Fibroblast of lung (primary cell): ENCODE measurements at places on chromosomes 7 and 10. TPM values are rescaled to one million over a fixed set of nuclear protein-coding genes. Genes with fewer than 3 reads are reported as not detected.

DNA sequence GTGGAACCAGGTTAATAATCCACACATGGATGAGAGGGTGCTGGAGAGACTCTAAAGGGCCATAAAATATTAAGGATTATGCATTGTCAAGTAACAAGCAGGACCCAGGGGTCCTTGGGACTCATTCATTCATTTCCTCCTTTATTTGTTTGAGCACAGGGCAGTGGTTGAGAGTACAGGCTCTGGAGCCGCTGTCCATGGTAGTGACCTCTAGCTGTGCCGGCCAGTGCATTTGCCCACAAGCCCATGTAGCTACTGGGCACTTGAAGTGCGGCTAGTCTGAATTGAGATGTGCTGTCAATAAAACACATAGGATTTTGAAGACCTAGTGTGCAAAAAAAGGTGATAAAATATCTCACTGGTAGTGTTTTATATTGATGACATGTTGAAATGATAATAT lies 137.6 kb downstream of the C10orf105 start:
- no peaks in the 10 kb centered on the region for H3K36me3 ChIP-seq
- no peak overlapping the region for H3K27ac ChIP-seq
- H3K4me3 ChIP-seq, result no peak overlapping the region
- H3K4me1 ChIP-seq, result no peaks in the 10 kb centered on the region

DNA sequence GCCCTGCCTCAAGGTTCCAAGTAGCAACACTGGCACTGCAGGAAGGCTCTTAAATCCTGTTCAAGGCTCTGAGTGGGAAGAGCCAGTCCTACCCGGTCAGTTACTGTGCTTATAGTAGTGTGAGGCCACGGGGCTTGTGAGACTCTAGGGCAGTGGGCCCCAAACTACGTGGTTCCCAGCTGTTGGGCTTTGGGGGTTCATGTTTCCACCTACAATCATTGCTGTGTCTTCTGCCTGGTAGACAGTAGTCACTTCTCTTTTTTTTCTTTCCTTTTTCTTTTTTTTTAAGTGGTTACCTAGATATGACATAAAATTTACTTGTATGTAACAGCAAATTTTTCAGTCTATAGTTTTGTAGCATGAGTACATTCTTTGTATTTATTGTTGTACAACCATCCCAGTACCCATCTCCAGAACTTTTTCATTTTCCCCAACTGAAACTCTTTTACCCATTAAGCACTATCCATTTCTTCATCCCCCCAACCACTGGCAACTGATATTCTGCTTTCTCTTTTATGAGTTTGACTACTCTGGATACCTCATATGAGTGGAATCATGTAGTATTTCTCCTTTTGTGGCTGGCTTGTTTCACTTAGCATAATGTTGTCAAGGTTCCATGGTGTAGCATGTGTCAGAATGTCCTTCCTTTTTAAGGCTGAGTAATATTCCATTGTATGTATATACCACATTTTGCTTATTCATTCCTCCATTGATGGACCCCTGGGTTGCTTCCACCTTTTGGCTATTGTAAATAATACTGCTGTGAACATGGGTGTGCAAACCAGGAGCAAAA lies 7.7 kb downstream of the UBTD1 start:
- no peak overlapping the region for H3K27ac ChIP-seq
- no peaks in the 10 kb centered on the region for H3K4me1 ChIP-seq
- no peaks in the 10 kb centered on the region for H3K27me3 ChIP-seq
- no peak for DNase-seq
- no peaks in the 10 kb centered on the region for H3K36me3 ChIP-seq

- no peaks in the 10 kb centered on the region for H3K27me3 ChIP-seq
- H3K36me3 ChIP-seq, result no peaks in the 10 kb centered on the region
- H3K4me1 ChIP-seq, result peaks cover 2% of the 10 kb centered on the region
- H3K27ac ChIP-seq, result no peak overlapping the region
- H3K4me3 ChIP-seq, result no peak overlapping the region
- no peak for DNase-seq
Observed at GRCh38 chr10:33660329-33660728, 325.9 kb upstream of the NRP1 start.

GRCh38 chr10:102710609-102711008 lies 3.6 kb downstream of the ARL3 start:
- H3K4me3 ChIP-seq, result no peak overlapping the region
- H3K4me1 ChIP-seq, result peaks cover 14% of the 10 kb centered on the region
- no peaks in the 10 kb centered on the region for H3K27me3 ChIP-seq
- peak overlapping the region; percentile 69 for H3K27ac ChIP-seq

DNA sequence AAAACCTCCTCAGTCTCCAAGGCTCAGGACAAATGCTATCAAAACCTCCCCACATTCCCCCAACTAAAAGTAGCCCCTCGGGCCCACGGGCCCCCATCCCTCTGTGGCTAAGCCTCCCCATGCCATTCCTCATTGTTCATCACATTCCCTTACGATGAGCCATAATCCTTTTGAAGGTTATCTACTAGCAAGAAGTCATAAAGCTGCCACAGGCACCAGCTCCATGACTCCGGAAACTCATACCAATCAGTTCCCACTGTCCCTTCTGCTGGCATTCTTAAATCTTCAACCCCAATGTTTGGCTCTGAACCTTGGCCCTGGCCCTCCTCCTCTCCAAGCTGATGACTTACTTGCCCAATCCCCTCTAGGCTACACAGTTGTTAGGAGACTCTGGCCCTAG lies 19.4 kb upstream of the TM9SF3 start:
- H3K27me3 ChIP-seq, result peaks cover 2% of the 10 kb centered on the region
- H3K36me3 ChIP-seq, result no peaks in the 10 kb centered on the region
- DNase-seq, result no peak
- H3K4me1 ChIP-seq, result no peaks in the 10 kb centered on the region

GRCh38 chr10:89942217-89942616 lies 240.8 kb downstream of the KIF20B start:
- H3K4me3 ChIP-seq, result no peak overlapping the region
- H3K36me3 ChIP-seq, result no peaks in the 10 kb centered on the region

- H3K4me1 ChIP-seq, result no peaks in the 10 kb centered on the region
- no peak overlapping the region for H3K27ac ChIP-seq
- peaks cover 41% of the 10 kb centered on the region for H3K27me3 ChIP-seq
- no peak overlapping the region for H3K4me3 ChIP-seq
- no peaks in the 10 kb centered on the region for H3K36me3 ChIP-seq
- no peak for DNase-seq
Observed at GRCh38 chr10:70280099-70280498, 3.7 kb downstream of the NPFFR1 start.

GRCh38 chr7:27191161-27191731 lies 6.2 kb upstream of the HOXA11 start:
- peaks cover 83% of the 10 kb centered on the region for H3K27me3 ChIP-seq
- no peaks in the 10 kb centered on the region for H3K4me1 ChIP-seq
- no peaks in the 10 kb centered on the region for H3K36me3 ChIP-seq
- no peak for DNase-seq

- H3K27ac ChIP-seq, result no peak overlapping the region
- DNase-seq, result peak; percentile 71
- H3K27me3 ChIP-seq, result no peaks in the 10 kb centered on the region
- H3K36me3 ChIP-seq, result no peaks in the 10 kb centered on the region
- no peak overlapping the region for H3K4me3 ChIP-seq
Observed at GRCh38 chr7:1065585-1066241, 21.4 kb downstream of the GPR146 start.

GRCh38 chr7:77651575-77652162 lies 44.6 kb upstream of the RSBN1L start:
- H3K27me3 ChIP-seq, result no peaks in the 10 kb centered on the region
- H3K4me1 ChIP-seq, result peaks cover 4% of the 10 kb centered on the region
- no peak overlapping the region for H3K27ac ChIP-seq
- H3K4me3 ChIP-seq, result no peak overlapping the region
- peak; percentile 59 for DNase-seq
- H3K36me3 ChIP-seq, result no peaks in the 10 kb centered on the region

- no peaks in the 10 kb centered on the region for H3K4me1 ChIP-seq
- H3K27me3 ChIP-seq, result no peaks in the 10 kb centered on the region
- no peaks in the 10 kb centered on the region for H3K36me3 ChIP-seq
Observed at GRCh38 chr7:146539836-146540235, 423.2 kb downstream of the CNTNAP2 start.

GRCh38 chr10:94075506-94075905 lies 81.8 kb downstream of the PLCE1 start:
- no peaks in the 10 kb centered on the region for H3K4me1 ChIP-seq
- no peaks in the 10 kb centered on the region for H3K36me3 ChIP-seq
- H3K4me3 ChIP-seq, result no peak overlapping the region
- H3K27me3 ChIP-seq, result no peaks in the 10 kb centered on the region
- no peak overlapping the region for H3K27ac ChIP-seq

- no peaks in the 10 kb centered on the region for H3K36me3 ChIP-seq
- no peak overlapping the region for H3K4me3 ChIP-seq
- DNase-seq, result no peak
- no peaks in the 10 kb centered on the region for H3K4me1 ChIP-seq
- H3K27ac ChIP-seq, result no peak overlapping the region
Observed at GRCh38 chr10:44939691-44940401, 19.8 kb upstream of the RASSF4 start.

- H3K27ac ChIP-seq, result no peak overlapping the region
- H3K4me3 ChIP-seq, result no peak overlapping the region
- no peaks in the 10 kb centered on the region for H3K4me1 ChIP-seq
- peak; percentile 11 for DNase-seq
- H3K36me3 ChIP-seq, result no peaks in the 10 kb centered on the region
- H3K27me3 ChIP-seq, result no peaks in the 10 kb centered on the region
Observed at GRCh38 chr7:114212721-114213429, 201.7 kb upstream of the FOXP2 start.

- no peaks in the 10 kb centered on the region for H3K36me3 ChIP-seq
- no peak overlapping the region for H3K27ac ChIP-seq
- DNase-seq, result no peak
Observed at GRCh38 chr10:106440767-106441166, 723.7 kb downstream of the SORCS1 start.

- no peaks in the 10 kb centered on the region for H3K36me3 ChIP-seq
- H3K27ac ChIP-seq, result no peak overlapping the region
- DNase-seq, result no peak
- no peaks in the 10 kb centered on the region for H3K4me1 ChIP-seq
Observed at GRCh38 chr7:2093843-2094220, 138.9 kb downstream of the MAD1L1 start.

GRCh38 chr10:110699859-110700468 lies 55.8 kb downstream of the RBM20 start:
- no peak overlapping the region for H3K4me3 ChIP-seq
- no peaks in the 10 kb centered on the region for H3K4me1 ChIP-seq
- H3K36me3 ChIP-seq, result no peaks in the 10 kb centered on the region
- peaks cover 2% of the 10 kb centered on the region for H3K27me3 ChIP-seq

GRCh38 chr7:4188651-4189050 lies 493.4 kb upstream of the FOXK1 start:
- H3K36me3 ChIP-seq, result no peaks in the 10 kb centered on the region
- DNase-seq, result no peak
- no peaks in the 10 kb centered on the region for H3K4me1 ChIP-seq
- H3K27me3 ChIP-seq, result no peaks in the 10 kb centered on the region
- no peak overlapping the region for H3K27ac ChIP-seq
- no peak overlapping the region for H3K4me3 ChIP-seq

DNA sequence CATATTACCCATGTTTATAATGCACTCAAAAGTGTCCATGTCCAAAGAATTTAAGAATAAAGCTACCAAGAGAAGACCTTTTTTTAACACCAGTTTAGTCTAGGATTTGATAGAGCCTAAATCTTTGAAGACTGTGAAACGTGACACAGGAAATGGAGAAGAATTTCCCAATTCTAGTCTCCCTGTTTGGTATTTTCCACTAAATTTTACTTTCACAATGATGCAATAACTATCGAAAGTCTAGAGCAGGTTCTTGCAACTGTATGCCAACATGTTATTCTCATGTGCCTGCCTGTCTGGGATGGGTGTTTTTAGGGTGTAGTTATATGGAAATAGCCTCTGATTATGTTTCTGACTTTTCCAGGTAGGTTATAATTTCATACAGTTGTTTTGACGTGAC lies 6.9 kb upstream of the MXI1 start:
- no peak overlapping the region for H3K27ac ChIP-seq
- no peaks in the 10 kb centered on the region for H3K36me3 ChIP-seq
- no peak overlapping the region for H3K4me3 ChIP-seq
- no peaks in the 10 kb centered on the region for H3K4me1 ChIP-seq

- peak; percentile 60 for DNase-seq
- H3K4me1 ChIP-seq, result no peaks in the 10 kb centered on the region
- no peaks in the 10 kb centered on the region for H3K36me3 ChIP-seq
- no peaks in the 10 kb centered on the region for H3K27me3 ChIP-seq
- no peak within 1 kb of the TSS for H3K27ac ChIP-seq
- H3K4me3 ChIP-seq, result peak within 1 kb of the TSS; percentile 60
Observed at GRCh38 chr10:127196282-127197153, at the start of gene INSYN2A. TSS of gene INSYN2A (minus strand) at chr10:127196591. CDS start at chr10:127176395, 20,196 bp downstream.

GRCh38 chr7:105639667-105640493 lies 58.6 kb upstream of the EFCAB10 start:
- H3K27me3 ChIP-seq, result no peaks in the 10 kb centered on the region
- no peak overlapping the region for H3K4me3 ChIP-seq
- no peak for DNase-seq
- no peak overlapping the region for H3K27ac ChIP-seq
- H3K36me3 ChIP-seq, result peaks cover 2% of the 10 kb centered on the region

GRCh38 chr7:108132551-108133265 lies 2.5 kb upstream of the LAMB4 start:
- no peaks in the 10 kb centered on the region for H3K4me1 ChIP-seq
- no peaks in the 10 kb centered on the region for H3K36me3 ChIP-seq
- H3K4me3 ChIP-seq, result no peak overlapping the region
- no peaks in the 10 kb centered on the region for H3K27me3 ChIP-seq
- DNase-seq, result no peak
- H3K27ac ChIP-seq, result no peak overlapping the region

DNA sequence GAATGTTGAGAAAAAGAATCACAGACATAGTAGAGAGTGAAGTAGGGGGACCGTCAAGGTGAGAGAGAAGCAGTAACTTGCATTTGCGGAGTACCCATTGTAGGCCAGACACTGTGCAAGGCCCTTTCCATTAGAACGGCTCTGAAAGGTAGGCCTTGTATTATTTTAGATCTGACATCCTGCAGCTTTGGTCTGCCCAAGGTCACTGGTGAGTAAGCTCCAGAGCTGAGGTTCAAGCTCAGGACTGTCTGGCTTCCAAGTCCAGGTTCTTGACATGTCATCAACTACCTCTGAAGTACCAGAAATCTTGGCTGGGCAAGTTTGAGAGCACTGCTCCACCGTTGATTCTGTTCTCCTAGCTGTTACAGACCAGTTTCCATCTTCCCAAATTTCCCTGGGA lies 13.2 kb upstream of the EVX1 start:
- H3K36me3 ChIP-seq, result no peaks in the 10 kb centered on the region
- no peak overlapping the region for H3K4me3 ChIP-seq
- no peaks in the 10 kb centered on the region for H3K4me1 ChIP-seq
- no peak for DNase-seq

The CABCOCO1 gene
- 0.26 and 0.83 TPM in 2 replicates for total RNA-seq

The MYOZ1 gene
- 0.17 and 0.51 TPM in 2 replicates for total RNA-seq

The DOCK1 gene
- total RNA-seq, result 74.7 and 91.0 TPM in 2 replicates

The EIF5AL1 gene
- total RNA-seq, result 0.26 and 0.33 TPM in 2 replicates

The MALRD1 gene
- 1.3 and 1.7 TPM in 2 replicates for total RNA-seq

The SKIDA1 gene
- total RNA-seq, result 0.50 and 0.51 TPM in 2 replicates

The CHST3 gene
- 24.1 and 29.9 TPM in 2 replicates for total RNA-seq

The METTL27 gene
- total RNA-seq, result 4.9 and 15.7 TPM in 2 replicates

The NAT16 gene
- not detected in 2 replicates for total RNA-seq

The NPSR1 gene
- total RNA-seq, result not detected in 2 replicates

The ELN gene
- total RNA-seq, result 2.1 and 6.4 TPM in 2 replicates

The GPRIN2 gene
- total RNA-seq, result not detected in 2 replicates

The MBL2 gene
- total RNA-seq, result not detected in 2 replicates
